ENCODE measurements at places on chromosomes 6 and 20.

DNA sequence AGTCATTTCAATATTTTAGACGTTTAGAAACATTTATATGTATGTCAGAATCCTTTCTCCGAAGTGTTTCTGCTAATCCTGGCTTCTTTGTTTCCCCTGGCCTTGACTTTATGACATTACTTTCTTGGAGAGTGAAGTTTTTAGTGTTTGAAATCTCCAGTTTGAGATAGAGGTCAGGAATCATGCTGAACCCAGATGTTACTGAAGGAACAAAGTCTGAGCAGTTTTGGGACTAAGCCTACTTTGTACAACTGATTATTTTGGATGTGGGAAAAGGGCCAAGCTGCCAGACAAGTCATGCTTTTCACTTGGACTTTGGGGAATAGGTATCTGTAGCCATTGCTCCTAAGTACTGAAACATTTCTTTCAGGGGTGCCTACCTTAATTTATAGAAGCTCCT lies 2.3 kb downstream of the RNF144B start:
- no peak for DNase-seq

DNA sequence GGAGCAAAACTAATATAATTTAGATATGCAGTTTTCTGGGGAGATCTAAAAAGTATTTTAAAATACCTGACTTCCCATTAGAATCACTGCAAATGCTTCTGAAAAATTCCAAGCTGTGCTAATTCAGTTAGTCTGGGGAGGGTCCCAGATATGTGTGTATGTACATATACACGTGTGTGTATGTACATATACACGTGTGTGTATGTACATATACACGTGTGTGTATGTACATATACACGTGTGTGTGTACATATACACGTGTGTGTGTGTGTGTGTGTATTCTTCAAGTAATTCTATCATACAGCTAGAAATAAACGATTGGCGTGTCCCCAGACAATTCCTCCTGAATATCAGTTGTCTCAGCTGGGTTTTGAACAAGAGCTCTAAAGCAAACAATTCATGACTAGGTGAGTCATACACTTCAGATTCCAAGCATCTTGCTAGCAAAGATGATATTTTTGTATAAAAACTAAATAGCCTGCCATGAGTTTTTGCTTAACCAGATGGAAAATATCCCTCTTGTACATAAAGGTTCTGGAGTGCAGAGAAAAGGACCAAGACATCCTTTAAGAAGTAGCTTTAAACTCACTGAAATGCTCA lies 58.2 kb downstream of the SPACA1 start:
- DNase-seq, result no peak

DNA sequence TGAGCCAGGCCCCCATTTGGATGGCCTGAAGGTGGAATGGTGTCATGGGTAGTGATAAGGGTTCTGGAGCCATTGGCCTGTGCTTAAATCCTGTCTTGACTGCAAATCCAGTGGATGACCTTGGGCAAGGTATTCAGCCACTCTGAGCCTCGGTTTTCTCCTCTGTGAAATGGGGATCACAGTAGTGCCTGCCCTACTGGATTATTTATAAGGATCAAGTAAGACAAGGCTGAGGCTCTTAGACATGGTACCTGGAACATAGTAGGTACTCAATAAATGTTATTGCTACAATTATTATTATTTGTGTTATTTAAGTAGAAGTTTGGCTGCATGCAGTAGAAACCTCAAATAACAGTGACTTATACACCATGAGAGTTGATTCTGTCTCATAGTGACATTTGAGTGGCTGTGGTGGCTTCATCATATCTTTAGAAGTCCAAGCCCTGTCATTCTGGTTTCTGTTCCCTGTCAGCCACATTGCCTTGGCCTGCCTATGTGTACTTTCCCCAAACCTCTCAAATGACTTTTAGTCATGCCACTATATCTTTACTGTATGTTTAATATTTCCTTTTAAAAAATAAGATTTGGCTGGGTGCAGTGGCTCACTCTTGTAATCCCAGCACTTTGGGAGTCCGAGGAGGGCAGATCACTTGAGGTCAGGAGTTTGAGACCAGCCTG lies 37.6 kb upstream of the CHMP4B start:
- DNase-seq, result no peak

DNA sequence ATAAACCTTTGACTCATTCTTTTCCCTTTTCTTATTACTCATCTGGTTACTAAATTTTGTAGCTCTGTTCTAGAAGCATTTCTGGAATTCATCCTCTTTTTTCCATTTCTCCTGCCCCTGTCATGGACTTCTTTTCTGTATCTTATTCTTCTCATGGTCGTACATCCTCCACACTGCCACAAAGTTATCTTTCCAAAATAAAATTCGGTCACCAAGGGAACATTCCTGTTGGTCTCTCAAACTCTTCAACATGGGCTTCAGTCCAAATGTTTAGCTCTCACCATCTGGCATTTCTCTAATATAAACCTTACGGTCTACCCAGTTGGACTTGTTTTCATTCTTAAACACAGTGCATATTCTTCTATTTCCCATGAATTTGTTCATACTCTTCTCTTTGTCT lies 428.8 kb upstream of the ID4 start:
- DNase-seq, result no peak

GRCh38 chr6:106790149-106790770 lies 160.9 kb downstream of the QRSL1 start:
- DNase-seq, result no peak

- DNase-seq, result no peak
Observed at GRCh38 chr6:160431791-160432404, 83.7 kb downstream of the SLC22A3 start.

DNA sequence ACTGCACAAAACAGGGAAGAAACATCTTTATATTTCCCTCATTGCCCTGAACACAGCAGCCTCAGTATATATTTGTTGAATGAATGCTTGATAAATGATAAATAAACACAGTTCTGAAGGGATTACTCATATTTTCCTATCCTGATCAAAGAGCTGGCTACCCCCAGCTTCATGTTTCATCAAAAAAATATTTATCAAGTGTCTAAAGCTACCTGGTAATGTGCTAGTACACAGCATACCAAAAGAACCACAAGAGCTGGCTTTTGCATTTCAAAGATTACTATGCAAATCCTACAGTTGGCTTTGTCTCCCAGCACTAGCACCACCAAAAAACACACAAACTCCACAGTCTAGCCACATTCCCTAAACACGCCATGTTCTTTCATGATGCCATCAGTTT lies 130.0 kb downstream of the BTBD9 start:
- DNase-seq, result peak; percentile 59

DNA sequence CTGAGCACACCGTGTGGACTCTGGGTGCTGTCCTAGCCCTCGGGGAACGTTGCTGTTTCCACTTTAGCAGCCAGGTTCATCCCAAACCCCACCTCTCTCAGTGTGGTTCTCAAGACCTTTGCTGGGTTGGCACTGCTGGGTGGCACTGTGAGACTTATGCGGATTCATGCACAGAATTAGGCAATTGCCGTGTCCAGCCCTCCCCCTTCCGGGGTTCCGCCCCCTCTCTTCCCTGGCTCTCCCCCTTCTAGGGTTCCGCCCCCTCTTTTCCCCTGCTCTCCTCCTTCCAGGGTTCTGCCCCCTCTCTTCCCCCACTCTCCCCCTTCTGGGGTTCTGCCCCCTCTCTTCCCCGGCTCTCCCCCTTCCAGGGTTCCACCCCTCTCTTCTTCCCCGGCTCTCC lies 39.8 kb upstream of the SLCO4A1 start:
- DNase-seq, result no peak

GRCh38 chr6:40550202-40551101 lies 36.7 kb downstream of the LRFN2 start:
- DNase-seq, result peak; percentile 44

DNA sequence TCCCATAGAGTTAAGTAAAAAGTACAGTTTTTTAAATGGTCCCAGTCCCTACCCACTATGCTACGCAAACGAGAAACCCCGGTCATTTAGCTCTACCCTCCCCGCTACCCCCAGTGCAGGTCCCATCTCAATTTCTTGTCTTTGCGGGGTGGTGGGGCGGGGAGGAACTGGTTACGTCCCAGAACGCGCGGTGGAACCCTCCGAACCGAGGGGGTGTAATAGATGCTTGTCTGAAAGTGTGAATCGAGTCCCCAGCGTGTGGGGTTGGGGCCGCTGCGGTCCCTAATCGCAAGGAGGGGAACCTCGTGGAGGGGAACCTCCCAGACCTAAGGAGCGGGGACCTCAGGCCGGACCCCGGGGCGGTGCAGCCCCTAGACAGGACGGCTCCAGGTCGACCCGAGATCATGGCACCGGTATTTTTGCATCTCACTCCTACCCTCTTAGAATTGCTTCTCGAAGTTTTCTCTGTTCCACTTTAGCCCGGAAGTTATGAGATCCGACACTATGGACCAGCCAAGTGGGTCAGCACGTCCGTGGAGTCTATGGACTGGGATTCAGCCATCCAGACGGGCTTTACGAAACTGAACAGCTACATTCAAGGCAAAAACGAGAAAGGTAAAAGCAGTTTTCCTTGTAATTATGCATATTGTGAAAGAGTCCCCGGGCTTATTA lies 779 bp downstream of the HEBP2 start:
- no peak for DNase-seq

GRCh38 chr6:128641703-128642102 lies 121.3 kb upstream of the PTPRK start:
- no peak for DNase-seq

DNA sequence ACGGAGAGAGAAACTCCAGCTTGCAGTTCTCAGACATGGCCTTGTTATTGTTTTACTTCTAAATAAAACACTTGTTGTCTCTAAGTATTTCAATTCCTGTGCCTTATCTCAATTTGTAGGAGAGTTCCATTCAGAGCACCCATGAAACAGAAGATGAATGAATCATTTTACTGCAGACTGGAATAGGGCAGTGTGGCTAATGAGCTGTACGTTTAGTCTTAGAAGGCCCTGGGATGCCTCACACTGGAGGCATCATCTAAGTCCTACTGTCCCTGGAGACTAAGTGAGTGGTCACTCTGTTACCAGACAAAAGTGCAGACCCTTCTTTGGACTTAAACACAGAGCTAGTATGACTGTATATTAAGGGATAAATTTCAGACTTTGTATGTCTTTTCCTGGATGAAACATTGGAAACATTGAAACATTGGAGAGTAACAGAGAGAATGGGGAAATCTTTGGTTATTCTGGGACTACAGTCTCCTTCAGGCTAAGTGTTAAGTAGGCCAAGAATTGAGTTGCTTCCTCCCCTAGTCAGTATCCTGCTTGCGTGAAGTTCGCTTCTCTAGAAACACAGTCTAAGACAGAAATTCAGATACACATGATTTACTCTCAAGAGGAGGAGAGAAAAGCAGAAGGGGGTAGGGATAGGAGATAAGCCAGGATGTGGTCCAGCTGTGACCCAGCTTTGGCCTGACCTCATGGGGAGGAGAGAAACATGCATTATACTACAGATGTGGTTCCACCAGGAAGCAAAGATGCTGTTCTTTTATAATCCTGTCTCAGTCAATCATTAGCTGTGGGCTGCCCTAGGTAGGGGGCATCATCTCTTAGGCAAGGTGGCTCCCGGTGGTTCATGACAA lies 167.4 kb upstream of the BMP2 start:
- DNase-seq, result no peak

- DNase-seq, result no peak
Observed at GRCh38 chr6:90788781-90789180, 201.9 kb upstream of the MAP3K7 start.

DNA sequence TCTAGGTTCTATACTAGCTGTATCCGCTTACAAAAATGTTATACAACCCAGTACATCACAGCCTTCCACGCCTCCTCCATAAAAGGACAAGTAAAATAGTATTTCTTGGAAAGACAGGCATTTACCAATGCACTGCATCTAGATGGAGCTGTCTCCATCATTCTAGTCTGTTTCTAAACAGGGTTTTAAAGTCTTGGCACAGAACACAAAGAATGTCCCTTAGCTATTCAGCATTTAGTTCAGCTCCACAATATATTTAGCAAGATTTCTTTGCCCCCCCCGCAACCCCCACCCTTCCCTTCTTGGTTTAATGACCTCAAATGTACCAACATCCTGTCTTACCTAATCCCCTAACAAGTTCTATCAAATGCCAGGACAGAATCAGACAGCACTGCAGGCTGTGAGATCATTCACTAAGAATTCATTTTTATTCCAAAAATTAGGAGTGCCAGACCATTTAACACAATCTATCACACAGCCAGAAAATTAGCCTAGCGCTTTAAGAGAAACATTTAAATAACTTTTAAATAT lies 198.6 kb downstream of the BACH2 start:
- DNase-seq, result no peak
